ENCODE measurements at places on chromosomes 12 and 14.
A peak's percentile ranks its signal among the peaks of the same experiment; 100 is the strongest.

DNA sequence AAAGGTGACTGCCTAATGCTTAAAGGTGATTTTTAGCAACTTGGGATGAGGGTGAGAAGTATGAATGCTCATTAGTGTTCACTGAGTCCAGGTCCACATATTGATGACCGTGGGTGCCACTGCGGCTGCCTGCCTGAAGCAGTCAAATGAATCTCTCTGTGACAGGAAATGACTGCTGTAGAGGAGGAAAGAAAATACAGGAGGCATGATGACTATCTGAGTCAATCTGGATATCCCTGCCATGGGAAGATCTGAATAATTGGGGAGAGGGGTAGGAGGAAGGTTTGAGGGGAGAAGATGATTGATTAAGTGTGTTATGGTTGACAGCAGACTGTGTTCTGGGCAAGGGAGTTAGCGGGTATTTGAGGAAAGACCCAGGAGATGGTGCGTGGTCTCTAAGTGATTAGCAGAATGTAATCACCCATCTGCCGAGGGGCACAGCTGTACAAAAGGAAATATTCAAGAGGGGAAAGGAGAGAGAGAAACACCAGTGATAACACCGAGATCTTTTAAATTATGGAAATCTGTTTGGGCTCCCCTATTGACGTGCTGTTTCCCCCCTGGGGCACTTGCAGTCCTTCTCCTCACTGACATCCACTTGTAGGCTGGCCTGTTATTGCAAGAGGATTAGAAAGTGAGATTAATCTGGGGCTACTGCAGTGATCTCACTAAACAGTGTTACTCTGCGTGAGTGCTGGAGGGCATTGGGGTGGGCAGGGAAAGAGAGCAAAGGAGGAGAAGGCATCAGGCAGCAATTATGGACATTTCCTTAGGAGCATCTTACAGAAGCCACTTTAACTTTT, 97.7 kb downstream of the AKAP6 start:
- DNase-seq = no peak

- no peak for DNase-seq
Observed at GRCh38 chr12:123384994-123385376, 1.1 kb downstream of the KMT5A start.

GRCh38 chr14:85451421-85451820, 78.5 kb upstream of the FLRT2 start:
- DNase-seq = no peak

DNA sequence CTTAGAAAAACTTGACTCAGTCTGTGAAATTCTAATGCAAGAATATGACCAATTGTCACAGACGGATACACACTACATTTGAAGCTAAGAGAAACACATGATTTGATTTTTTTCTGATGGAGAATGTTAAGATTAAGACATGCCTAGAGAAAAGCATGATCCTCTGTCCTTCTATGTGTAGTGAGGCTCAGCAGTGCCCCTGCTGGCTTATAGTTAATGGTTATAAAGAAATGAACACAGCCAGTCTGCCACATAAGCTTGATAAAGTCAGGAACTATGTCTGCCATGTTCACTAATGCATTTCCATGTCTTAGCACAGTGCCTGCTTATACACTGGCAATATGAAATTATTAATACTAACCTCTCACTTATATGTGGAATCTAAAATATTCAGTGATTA, 168.1 kb upstream of the DAAM1 start:
- DNase-seq = peak; percentile 17

DNA sequence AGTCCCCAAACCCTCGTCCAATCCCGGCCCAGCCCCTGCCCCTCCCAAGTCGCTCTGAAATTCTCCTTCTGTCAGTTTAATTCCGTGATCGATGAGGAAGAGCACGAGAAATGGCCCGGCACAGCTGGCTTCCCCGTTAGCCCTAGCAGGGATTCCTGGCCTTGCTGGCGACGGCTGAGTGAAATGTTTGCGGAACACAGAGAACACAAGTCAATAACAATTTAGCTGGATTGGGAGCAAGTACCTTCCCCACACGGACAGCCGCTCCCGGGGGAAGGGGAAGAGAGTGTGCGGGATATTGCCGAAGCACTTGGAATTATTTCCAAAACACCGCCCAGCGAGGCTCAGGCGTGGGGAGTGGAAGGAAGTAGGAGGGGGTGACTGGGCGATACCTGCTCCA, 134.6 kb downstream of the RBM19 start:
- no peak for DNase-seq

DNA sequence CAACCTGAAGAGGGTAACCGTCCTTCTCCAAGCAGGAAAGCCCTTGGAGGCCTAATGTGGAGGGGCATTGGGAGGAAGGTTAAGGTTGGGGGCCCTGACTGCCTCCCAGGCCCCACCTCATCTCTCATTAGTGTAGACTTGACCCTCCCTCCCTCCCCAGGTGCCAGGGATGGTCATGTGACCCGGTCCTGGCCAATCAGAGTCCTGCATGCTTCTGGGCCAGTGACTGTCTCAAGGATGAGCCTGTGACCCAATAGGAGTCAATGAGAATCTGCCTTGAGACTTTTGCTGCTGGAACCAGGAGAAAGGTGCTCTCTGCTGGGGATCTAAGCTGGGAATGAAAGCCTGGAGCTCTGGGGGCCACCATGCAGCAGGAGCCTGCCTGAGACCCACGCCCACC, 70.8 kb downstream of the NCOR2 start:
- no peak for DNase-seq

GRCh38 chr12:132522592-132523380, 32.8 kb downstream of the FBRSL1 start:
- DNase-seq = no peak
